LHCN-M2 (cell line): ENCODE measurements at places on chromosomes 16 and 17.

DNA sequence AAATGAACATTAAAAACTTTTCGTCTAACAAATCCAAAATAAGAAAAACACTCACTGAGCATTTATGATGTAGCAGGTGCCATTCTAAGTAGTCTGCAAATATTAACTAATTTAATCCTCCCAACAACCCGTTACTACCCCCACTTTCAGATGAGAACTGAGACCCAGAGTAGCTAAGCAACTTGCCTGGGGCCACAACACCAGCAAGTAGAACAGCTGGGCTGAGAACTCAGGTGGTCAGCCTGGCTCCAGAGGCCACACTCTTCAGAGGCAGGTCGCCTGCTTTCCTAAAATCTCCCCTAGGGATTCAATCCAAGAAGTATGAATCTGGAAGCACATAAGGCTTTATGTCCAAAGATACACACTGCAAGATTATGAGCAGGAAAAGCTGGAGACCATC lies 6.2 kb downstream of the MBTPS1 start:
- no peak for DNase-seq

GRCh38 chr16:69286941-69287713 lies 24.0 kb upstream of the VPS4A start:
- DNase-seq, result peak; percentile 61

- no peak for DNase-seq
Measured at GRCh38 chr16:89700649-89701424, 668 bp downstream of the SPATA2L start.

DNA sequence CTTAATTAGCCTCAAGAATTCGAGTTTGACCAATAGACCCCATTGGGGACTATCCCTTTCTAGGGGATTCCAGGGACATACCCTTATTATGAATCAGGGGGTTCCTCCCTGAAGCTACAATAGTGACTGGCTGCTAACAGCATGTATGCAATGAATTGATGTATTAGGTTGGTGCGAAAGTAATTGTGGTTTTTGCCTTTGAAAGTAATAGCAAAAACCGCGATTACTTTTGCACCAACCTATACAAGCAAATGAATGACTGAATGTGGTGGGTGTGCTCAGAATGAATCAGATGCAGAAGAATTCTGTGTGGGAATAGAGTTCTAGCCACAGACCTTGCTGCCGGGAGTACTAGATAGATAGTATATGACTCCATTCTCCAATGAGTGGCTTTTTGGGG lies 76.7 kb downstream of the HLF start:
- peak; percentile 44 for DNase-seq

- no peak for DNase-seq
Measured at GRCh38 chr17:59190806-59191205, 19.0 kb upstream of the SMG8 start.
